ENCODE measurements at places on chromosomes 7 and 10.

- DNase-seq, result no peak
These were observed 39.3 kb downstream of the FAS start for GRCh38 chr10:89029785-89030437.

DNA sequence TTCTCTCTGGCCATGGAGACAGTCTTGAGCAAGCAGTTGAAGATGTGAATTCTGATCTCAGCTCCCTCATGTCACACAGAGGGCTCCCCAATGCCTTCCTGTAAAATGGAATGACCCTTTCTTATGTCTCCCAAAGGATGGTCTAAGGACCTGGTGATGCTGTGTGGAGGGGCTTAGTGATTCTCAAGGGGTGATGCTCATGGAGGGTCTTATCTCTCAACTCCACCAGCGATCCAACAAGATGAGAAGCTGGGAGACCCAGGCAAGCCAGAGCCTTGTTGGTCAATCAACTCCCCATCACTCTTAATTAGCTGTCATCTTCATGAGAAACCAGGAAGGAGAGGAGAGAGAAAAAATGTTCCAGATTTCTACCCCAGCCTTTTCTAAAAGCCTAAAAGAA is 78.0 kb upstream of the SORCS3 start:
- no peak for DNase-seq

DNA sequence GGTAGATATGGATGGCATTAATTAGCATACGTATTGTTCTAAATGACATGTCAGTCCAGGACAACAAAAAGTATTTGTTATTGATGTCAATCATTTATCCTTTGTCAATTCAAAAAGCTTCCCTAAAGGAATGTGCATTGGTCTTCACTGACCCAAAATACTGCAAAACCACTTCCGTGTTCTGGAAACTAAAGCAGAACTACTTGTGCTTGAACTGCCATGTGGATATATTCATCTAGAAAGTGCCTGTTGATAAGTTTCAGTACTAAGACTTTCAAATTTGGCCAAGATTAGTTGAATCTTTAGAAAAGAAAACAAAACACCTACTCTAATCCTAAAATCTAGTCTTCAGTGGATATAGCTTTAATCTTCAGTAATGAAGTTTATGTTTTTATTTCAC is 242.1 kb upstream of the PPP1R3A start:
- no peak for DNase-seq

GRCh38 chr7:79789584-79790345 is 336.3 kb upstream of the MAGI2 start:
- no peak for DNase-seq

GRCh38 chr10:113991091-113991860 is 52.4 kb upstream of the ADRB1 start:
- no peak for DNase-seq

- no peak for DNase-seq
These were observed 51.5 kb downstream of the NRCAM start for GRCh38 chr7:108404509-108405420.

DNA sequence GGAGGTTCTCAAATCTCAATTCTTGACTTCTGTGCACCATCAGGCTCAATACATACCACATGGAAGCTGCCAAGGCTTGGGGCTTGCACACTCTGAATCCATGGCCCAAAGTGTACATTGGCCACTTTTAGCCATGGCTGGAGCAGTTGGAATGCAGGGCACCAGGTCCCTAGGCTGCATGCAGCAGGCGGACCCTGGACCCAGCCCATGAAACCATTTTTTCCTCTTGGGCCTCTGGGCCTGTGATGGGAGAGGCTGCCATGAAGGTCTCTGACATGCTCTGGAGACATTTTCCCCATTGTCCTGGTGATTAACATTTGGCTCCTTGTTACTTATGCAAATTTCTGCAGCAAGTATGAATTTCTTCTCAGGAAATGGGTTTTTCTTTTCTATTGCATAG is 19.0 kb upstream of the ARMC3 start:
- DNase-seq, result no peak

- no peak for DNase-seq
These were observed 165.3 kb downstream of the WNT2 start for GRCh38 chr7:117157241-117158209.

DNA sequence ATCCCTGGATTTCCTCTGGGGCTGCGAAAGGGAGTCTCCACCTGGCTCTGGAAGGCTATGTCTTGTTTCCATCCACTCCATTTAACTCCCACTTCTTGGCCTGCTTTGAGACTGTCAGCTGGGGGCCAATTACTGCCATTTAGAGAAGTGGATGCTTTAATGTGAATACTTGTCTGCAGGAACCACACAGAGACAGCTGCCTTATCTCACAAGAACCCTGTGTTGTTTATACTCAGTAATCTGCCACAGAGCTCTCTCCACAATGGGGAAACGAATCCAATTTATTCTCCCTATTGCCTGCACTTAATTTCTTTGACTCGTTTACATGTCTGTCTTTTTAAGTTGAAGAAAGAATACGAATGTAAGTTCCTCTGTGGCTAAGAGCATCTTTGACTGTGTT is 787.0 kb upstream of the C7orf33 start:
- no peak for DNase-seq

- DNase-seq, result no peak
These were observed 273.6 kb upstream of the HABP2 start for GRCh38 chr10:113279262-113279661.

DNA sequence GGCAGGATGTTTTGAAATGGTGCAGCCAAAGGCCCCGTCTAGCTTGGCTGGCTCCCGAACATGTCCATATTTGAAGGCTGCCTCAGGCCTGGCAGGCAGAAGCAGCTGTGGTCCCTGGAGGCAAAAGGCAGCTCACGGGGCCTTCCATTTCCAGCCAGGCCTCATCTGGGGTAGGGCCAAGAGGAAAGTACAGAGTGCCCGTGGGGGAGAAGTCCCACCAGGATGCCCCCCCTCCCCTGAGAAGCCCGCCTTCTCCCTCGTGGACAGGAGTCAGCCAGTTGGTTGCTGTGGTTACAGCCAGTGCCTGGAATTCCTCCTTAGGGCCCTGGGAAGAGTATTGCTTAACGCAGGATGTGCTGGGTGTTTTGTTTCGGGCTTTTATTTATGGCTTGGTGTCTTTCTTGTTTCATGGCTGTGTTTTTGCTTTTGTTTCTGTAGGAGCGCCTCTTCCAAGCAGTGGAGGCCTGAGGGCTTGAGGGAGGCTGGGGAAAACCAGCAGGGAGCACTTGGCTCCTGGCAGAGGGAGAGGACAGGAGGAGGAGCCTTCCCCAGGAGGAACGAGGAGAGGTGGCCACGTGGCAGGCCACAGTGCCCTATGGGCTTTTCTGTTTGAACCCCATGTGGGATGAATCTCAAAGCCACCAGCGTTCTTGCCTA is 45.4 kb downstream of the CHST3 start:
- DNase-seq, result no peak

GRCh38 chr7:70586822-70587221 is 545.1 kb upstream of the GALNT17 start:
- DNase-seq, result no peak

DNA sequence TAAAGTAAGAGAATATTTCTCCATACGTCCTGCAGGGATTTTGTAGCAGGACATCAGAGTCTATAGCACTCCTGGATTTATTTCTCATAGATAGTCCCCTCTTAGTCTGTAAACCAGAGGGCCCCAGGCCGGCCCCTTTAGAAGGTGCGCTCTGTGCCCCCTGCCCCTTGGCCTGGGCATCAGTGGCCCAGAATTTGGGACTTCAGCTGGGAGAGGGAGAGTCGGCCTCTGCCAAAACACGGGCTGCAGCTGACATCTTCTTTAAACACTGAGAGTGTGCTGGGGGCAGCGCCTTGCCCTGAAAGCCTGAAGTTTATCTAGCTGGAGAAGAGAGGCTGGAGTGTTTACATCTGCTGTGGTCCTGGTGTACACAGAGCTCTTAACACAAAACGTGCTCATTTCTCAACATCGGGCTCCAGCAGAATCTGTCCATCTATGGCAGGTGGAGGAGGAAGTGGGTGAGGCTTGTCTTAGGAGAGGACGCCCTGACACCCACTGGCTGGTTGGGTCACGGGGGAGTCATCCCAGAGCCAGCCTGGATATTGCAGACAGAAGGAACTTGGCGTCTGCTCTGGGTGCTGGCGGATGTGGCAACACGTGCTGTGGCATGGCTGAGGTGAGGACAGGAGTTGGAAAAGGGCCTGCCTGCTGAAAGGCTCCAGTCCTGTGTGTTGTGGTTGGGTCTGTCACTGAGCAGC is 5.0 kb upstream of the TACR2 start:
- no peak for DNase-seq

- DNase-seq, result no peak
These were observed 243.8 kb downstream of the GLI3 start for GRCh38 chr7:41992881-41993867.

DNA sequence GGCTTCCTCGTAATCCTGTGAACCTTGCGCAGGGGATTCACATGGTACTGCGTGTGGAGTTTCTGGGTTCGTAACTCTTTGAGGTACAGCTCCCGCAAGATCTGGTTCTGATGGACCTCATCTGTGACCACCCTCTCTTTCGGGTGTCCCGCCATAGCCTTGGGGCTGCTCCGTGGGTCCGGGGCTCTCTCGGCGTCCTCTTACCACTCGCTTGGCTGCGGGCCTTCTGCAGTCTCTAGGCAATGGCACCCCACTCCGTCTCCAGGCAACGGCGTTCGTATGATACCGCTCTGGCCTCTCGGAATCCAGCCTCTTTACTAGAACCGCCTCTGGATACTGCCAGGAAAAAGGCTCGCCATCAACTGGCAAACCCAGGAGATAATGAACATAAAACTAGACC is 54.7 kb upstream of the AMPH start:
- DNase-seq, result no peak

GRCh38 chr10:113283189-113283588 is 269.7 kb upstream of the HABP2 start:
- no peak for DNase-seq

GRCh38 chr7:1555813-1556543 is at the start of gene TMEM184A:
TMEM184A (minus strand) TSS chr7:1556205; CDS start chr7:1555484, 721 bp downstream.
- peak; percentile 93 for DNase-seq

- DNase-seq, result no peak
These were observed 148.7 kb downstream of the MYOF start for GRCh38 chr10:93333278-93333978.

GRCh38 chr7:69403169-69403568 is 195.1 kb upstream of the AUTS2 start:
- no peak for DNase-seq

- DNase-seq, result no peak
These were observed 43.4 kb upstream of the PRSS58 start for GRCh38 chr7:142301299-142301698.

GRCh38 chr10:17586821-17587234 is 30.3 kb downstream of the HACD1 start:
- no peak for DNase-seq

GRCh38 chr10:31942892-31943291 is 14.3 kb upstream of the ARHGAP12 start:
- DNase-seq, result no peak

GRCh38 chr7:118039963-118040489 is 143.9 kb upstream of the LSM8 start:
- DNase-seq, result no peak

DNA sequence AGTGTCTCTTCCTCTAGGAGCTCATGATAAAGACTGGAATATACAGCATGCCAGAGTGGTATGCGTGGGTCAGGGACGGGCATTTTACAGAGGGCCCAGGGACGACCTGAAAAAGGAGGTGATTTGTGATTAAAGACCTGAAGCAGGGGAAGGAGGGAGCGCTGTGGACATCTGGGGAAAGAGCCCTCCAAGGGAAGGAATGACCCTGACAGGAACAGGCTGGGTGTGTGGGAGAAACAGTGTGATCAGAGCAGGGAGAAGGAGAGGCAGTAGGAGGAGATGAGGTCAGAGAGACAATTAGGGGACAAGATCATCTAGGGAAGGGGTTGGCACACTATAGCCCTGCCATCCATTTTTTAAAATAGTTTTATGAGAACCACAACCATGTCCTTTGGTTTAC is 3.4 kb upstream of the RASSF4 start:
- no peak for DNase-seq

GRCh38 chr10:8214587-8214986 is 160.1 kb downstream of the GATA3 start:
- DNase-seq, result no peak

GRCh38 chr7:138455609-138456008 is 4.5 kb upstream of the TRIM24 start:
- no peak for DNase-seq

DNA sequence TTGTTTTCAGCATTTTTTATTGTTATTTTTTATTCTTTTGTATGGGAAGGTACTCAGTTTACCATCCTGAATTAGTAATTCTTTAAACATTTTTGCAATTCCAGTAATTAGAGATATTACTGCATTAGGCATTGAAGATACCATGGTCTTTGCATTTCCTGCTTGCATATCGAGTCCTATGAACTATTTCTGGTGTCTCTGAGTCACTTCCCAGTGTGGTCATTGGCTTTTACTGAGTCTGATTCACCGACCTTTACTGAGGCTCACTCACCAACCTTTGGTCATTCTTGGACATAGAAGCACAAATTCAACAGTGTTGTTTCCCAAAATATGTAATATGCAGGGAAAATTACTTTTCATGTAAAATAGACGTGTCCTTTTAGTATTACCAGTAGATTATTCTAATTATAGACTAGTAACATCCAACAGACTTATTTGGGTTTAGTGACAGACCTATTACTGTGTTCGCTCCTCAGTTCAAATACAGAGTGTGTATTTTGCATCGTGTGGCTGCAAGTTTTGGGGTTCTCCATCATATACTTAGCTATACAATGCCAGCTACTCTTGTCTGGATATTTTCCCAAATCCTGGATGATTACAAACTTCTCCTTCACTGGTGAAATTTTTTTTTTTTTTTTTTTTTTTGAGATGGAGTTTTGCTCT is 180.7 kb upstream of the PRSS1 start:
- DNase-seq, result no peak

DNA sequence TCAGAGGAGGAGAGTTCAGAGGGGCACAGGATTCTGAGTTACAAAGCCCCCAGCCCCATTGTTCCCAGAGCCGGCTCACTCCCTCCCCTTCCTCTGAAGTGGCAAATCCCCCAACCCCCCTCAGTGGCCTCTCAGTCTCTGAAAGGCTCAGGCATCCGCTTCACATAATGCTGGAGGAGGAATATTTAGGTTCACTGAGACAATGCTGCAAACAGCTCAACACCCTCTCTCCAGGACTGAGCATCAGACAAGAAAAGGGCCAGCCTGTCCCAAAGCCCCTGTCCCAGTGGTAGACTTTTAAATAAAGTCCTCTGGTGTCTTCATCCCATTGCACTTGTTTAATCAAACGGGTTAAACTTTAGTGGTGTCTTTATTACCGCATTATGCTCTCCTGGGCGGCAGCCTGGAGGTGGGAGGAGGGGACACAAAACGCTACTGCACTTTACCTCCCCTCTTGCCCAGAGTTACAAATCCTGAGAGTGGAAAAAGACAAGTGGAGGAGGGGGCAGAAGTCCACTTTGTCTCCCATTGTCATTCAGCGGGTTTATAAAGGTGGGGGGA is 257.9 kb downstream of the FGFR2 start:
- no peak for DNase-seq

Measured in D721Med (cell line).